ENCODE measurements at places on chromosomes 4 and X.

DNA sequence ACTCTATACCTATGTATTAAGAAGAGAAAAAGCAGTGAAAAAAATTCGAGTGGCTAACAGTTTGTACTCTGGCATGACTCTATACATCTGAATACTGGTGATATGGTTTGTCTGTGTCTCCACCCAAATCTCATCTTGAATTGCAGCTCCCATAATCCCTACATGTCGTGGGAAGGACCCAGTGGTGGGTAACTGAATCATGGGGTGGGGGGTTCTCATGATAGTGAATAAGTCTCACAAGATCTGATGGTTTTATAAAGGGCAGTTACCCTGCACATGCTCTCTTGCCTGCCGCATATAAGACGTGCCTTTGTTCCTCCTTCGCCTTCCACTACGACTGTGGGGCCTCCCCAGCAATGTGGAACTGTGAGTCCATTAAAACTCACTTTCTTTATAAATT, 70.4 kb downstream of the LRBA start:
- no peak for DNase-seq

DNA sequence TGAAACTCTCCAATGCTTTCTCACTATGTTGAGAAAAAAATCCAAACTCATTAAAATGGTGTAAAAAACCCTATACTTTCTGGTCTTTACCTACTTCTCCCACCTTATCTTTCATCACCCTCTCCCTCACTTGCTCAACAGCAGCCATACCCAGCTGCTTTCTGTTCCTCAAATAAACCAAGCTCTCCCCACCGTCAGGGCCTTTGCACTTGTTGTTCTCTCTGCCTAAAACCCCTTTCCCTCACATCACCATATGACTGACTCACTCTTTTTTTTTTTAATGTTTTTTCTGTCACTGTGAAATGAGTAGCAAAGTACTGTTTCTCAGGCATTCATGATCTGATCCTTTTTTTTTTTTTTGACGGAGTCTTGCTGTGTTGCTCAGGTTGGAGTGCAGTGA, 122.3 kb upstream of the TMEM164 start:
- DNase-seq, result no peak

- no peak for DNase-seq
These were observed 7.0 kb downstream of the ALB start for GRCh38 chr4:73410916-73411730.

- DNase-seq, result peak; percentile 18
These were observed 158.3 kb downstream of the CPE start for GRCh38 chr4:165537028-165537648.

- no peak for DNase-seq
These were observed 501.0 kb downstream of the PPARGC1A start for GRCh38 chr4:23388699-23389395.

DNA sequence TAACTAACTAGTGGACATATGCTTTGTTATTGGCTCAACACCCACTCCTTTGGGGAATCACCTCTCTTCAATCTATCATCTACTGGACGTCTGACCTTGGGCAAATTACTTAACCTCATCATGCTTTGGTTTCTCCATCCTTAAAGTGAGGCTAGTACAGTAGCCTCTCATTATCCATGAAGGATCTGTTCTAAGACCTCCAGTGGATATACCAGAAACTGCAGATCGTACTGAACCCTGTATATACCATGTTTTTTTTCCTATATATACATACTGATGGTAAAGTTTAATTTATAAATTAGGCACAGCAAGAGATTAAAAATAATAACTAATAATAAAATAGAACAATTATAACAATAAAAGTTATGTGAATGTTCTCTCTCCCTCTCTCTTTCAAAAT, 56.2 kb downstream of the HMGB3 start:
- no peak for DNase-seq

- DNase-seq, result no peak
These were observed 68.5 kb downstream of the EFNB1 start for GRCh38 chrX:68897118-68897945.

GRCh38 chrX:13387666-13388494, 68.0 kb upstream of the ATXN3L start:
- no peak for DNase-seq

DNA sequence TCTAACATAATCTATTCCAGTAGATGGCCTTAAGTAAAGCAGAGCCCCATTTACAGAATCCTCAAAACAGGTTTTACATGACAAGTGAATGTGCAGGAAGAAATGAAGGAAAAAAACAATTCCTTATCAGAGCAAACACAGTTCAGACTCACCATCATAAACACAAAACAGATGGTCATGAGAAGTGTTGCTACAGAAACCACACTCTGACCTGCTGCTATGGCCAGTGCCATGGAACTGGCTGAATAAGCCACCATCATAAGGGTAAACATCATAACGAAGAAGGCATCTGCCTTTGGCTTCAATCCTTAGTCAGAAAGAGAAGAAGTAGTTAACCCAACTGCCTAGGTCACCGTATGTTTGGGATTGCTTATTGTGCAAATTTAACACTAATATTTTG, 61.1 kb downstream of the ABCG2 start:
- no peak for DNase-seq

DNA sequence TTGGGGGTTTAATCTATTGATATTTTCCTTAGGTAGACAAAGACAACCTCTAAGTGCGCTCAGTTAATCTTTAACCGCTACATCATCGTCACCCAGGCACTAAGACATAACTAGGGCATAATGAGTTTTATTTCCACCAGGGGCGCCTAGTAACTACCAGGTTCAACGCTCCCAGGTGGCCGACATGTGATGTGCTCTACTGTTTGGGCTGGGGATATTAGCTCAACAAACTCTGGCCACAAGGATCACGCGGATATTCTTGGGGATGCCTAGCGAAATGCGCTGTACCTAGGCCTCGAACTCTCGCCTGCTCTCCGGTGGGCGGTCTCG, 915 bp upstream of the RAB33B start:
- DNase-seq, result no peak

- no peak for DNase-seq
These were observed 31.6 kb downstream of the KANTR start for GRCh38 chrX:53125506-53125905.

GRCh38 chr4:5024673-5025072, 5.4 kb upstream of the CYTL1 start:
- DNase-seq, result no peak

GRCh38 chr4:3217266-3217665, 31.7 kb upstream of the MSANTD1 start:
- no peak for DNase-seq

GRCh38 chrX:26262121-26262523, 46.2 kb downstream of the MAGEB5 start:
- no peak for DNase-seq

DNA sequence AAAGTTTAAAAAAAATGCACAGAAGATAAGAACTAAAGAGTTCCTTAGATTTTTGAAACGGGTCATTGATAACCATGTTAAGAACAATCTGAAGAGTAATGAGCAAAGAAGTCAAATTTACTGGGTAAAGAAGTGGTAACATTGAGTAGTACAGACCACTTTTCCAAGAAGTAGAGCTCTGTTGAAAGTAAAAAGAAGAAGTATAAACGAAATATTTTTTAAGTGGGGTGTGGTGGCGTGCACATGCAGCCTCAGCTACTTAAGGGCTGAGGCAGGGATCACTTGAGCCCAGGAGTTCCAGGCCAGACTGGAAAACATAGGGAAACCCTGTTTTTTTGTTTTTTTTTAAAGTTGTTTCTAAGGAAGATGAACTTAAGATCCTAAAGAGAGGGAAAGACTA, 68.5 kb downstream of the UBA6 start:
- DNase-seq, result no peak

GRCh38 chr4:97942951-97943350, 200.3 kb downstream of the STPG2 start:
- DNase-seq, result no peak

GRCh38 chr4:140724760-140725159, 31.4 kb downstream of the TBC1D9 start:
- no peak for DNase-seq

DNA sequence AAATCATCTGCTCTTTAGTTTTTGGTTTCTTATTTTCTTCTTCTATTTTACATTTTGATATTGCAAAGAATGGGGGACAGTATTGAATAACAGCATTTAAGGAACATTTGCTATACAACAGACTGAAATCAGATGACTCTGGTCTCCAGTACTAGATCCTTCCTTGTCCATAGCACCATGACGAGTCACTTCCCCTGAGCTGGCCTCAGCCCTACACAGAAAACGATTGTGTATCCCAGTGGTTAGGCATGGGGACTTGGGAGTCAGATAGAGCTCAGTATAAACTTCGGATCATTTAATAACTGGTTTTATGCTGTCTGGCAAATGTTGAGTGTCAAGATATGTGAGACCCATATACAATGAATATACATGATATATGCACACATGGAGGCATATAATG, 44.7 kb upstream of the BEX4 start:
- DNase-seq, result no peak

GRCh38 chr4:74632634-74633033, 161.7 kb downstream of the BTC start:
- DNase-seq, result no peak

DNA sequence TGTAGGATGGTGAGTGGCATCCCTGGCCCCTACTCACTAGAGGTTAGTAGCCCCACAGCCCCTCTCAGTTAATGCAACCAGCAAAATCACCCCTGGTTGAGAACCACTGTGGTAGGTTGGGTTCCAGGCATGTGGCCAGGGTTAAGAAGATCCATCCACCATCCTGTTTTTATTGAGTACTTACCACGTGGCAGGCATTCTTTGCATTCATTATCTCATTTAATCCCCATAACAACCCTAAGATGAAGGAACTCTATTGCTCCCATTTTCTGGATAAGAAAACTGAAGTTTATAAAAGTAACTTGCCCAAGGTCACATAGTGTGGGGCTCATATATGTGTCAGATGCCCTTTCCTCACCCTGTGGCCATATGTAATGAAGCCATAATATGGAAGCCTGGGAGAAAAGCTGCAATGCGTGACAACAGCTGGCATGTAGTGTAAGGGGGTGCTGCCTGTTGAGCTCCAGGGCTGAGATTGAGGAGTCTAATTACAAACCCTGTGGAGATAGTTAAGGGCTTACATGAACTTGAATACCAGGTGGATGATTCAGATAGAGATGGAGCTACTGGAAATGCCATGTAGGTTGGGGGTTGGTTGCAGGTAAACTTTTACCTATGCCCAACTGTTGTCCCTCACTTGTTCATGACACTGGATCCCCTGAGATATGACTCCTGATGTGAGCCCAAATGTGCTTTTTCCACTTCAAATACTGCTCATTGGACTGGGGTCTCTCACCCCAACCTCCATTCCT, 100.2 kb upstream of the PGRMC2 start:
- DNase-seq, result no peak

GRCh38 chrX:87900320-87900908, 382.8 kb downstream of the KLHL4 start:
- DNase-seq, result no peak

GRCh38 chr4:56222514-56222913, 164.8 kb downstream of the AASDH start:
- DNase-seq, result no peak

DNA sequence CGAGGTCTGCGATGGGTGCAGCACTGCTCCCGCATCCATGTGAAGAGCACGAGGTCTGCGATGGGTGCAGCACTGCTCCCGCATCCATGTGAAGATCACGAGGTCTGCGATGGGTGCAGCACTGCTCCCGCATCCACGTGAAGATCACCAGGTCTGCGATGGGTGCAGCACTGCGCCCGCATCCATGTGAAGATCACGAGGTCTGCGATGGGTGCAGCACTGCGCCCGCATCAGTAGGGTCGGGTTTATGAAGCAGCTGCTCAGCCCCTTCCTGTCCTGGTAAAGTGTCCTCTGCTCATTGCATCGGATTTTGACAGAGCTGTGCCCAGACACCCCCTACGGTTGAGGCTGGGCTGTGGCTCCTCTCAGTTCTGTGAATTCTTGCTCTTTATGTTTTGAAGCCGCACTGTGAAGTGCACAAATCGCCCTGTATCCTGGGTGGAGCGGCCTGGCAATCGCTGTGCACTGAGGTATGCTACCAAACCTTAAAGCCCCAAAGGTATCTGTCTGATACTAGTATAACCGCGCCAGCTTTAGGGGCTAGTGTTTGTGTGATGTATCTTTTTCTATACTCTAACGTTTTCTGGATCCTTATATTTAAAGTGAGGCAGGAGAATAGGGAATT, 98.7 kb downstream of the CPZ start:
- DNase-seq, result no peak

DNA sequence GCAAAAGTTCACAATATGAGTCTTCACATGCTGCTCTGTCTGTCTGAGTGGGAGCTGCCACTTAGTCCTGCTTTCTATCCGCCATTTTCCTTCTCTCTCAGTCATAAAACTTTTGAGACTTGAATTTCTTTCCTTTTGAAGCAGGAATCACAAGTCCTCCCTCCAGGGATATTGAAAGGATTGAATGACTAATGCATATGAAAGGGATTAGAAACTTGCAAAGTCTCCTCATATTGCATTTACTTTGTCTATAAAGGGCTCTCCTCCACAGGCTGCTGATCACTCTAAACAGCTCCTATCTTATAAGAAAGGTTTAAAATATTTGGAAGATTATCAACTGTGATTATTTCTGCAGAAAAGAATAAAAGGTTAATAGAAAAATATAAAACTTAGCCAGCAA, 879.1 kb downstream of the ARAP2 start:
- no peak for DNase-seq

DNA sequence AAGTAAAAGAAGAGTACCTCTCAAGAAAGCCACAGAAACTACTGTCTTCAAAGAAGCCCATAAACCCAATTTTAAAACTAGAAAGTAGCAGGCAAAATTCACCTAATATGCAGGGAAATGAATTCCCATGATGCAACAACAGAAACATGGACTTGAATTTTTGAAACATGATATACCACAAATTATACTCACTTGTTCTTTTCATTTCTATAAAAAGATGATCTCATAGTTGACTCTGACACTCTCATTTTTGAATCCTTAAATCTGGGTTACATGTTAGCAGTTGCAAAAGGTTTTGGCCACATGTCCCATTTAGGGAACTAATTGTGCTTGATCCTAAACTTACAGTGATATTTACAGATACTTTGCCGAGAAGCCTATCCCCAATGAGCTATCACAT, 1130.8 kb downstream of the FAT4 start:
- no peak for DNase-seq

DNA sequence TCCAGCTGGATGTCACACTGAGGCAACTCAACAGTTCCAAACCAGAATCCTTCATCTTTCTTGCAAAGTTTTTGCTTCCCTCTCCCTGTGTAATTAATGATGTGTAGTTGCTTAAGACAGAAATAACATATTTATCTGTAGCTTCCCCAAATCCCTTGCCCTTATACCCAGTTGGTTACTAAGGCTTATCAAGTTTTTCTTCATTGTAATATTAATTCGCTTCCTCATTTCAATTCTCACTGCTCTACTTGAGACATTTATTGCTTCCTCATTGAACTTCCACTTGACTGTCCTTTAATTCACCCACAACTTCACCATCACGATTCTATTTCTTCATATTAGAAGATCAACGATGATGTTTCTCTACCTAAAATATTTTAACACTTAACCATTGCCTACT, 386.6 kb upstream of the CPEB2 start:
- DNase-seq, result no peak
